ENCODE measurements at places on chromosomes 11 and 22. TPM values are rescaled to one million over a fixed set of nuclear protein-coding genes. Genes with fewer than 3 reads are reported as not detected.

Gene VPREB3
- not detected for total RNA-seq

Gene FERMT3
- total RNA-seq: 5.4 TPM

Gene PACSIN3
- total RNA-seq: 16.2 TPM

Gene MMP20
- not detected for total RNA-seq

Gene SCGB2A2
- total RNA-seq: not detected

Gene OR52I2
- not detected for total RNA-seq

Gene ARRB1
- total RNA-seq: 167 TPM

Gene CRYBB2
- total RNA-seq: not detected

Gene P2RX3
- total RNA-seq: not detected

Gene OR52A1
- total RNA-seq: not detected

Gene LRRN4CL
- total RNA-seq: 0.51 TPM

Gene H19
- 162 TPM for total RNA-seq

Gene CCDC157
- 1.3 TPM for total RNA-seq

Gene LINC01488
- not detected for total RNA-seq

Gene MYO7A
- total RNA-seq: 8.3 TPM

Gene SMIM38
- total RNA-seq: not detected

Gene OR4D10
- total RNA-seq: not detected

Gene PLAAT5
- not detected for total RNA-seq

GRCh38 chr22:32900886-32901635 lies 99.6 kb downstream of the TIMP3 start:
- DNase-seq: no peak

DNA sequence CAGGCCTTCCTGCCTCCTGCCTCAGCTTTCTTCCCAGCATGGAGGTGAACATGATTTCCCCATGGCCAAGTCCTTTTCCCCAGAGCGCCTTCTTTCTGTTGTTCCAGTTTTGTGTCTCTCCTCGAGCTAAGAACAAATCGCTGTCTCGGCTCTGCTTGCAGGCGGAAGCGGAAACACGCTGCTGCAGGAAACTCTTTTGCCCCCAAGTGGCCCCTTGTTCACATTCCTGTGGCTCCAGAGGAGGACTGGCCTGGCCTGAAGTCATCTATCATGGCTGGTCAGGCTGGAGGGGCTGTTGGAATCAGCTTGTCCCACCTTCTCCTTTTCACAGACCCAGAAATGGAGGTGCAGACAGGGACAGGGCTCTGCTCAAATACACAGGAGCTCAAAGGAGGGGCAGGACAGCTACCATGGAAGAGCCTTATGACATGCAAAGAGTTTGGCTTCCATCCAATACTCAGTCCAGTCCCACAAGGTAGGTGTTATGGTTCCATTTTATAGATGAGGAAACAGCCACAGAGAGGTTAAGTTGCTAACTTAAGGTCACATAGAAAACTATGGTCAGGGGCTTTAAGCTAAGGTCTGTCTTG lies 182.2 kb upstream of the SYT13 start:
- no peak for DNase-seq

GRCh38 chr22:45503050-45503815 lies 550 bp downstream of the FBLN1 start:
- DNase-seq: no peak

DNA sequence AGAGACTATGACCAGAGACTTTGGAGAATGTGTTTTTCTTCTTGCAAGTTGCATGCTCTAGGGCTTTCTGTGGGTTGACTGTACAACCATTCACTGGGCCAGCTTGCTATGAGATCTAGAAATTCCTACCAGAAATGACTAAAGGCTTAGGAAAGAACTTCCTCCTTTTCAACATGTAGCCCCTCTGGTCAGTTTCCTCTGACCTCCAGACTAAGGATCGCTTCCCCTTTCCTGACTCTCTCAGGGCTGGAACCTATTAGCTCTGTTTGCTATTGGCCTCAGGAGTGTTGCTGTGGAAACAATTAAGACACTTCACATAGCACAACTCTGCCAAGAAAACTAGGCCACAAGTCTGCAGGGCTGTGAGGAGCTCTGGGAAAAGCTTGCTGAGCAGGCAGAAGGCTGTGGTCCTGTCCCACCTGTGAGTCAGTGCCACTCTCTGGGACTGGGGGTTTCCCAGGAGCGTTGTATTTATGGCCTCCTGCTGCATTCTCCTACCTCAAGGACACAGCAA lies 10.7 kb downstream of the CRY2 start:
- peak; percentile 7 for DNase-seq

DNA sequence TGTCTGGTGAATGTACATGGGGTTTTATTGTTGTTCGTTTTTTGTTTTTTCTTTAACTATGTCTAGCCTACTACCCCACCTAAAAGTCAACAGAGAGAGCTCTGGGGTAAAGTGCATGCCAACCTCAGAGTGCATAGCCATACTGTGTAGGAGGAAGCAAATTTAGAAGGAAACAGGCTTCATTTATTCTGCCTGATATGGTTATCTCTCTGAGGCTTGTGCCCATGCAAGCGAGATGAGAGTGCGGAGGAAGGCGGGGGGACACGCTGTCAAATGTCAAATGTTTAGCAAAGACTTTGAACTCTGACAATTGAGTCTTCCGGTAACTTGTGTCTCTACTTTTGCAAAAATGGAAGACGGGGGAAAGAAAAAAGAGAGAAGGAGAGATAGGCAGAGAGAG lies 295.5 kb downstream of the ETS1 start:
- DNase-seq: no peak

GRCh38 chr22:49678137-49678841 lies 149.4 kb downstream of the BRD1 start:
- no peak for DNase-seq

DNA sequence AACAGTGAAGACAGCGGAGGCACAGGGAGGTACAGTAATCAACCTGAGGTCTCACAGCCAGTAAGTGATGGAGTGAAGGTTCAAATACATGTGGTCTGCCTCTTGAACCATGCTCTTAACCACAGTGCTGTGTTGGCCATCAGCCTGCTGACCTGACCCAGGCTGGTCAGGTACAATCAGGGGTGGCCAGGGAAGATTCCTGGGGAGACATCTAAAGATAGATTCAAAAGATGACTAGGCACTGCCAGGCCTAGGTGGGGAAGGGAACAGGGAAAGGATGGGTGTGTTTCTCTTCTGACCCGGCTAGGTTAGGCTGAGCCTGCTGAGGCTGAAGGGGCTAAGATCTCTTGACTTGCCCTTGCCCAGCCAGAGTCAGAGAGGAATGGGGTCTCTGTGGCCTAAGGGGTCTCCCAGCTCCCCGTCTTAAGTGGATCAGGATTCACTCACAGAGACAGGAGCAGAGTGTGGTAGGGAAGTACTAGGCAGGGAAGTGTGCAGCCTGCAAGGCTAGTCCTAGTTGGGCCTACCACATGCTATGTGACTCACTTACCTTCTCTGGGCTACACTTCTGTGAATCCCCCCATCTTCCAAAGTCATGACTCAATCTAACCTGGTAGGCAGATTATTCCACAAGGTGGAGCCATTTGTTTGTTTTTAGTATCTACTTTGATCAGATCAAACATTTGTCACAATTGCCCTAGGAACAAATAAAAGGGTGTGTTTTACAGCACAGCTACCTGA lies 10.4 kb upstream of the SREBF2 start:
- DNase-seq: peak; percentile 79

- DNase-seq: peak; percentile 42
Measured at GRCh38 chr11:132126973-132127899, 756.8 kb downstream of the NTM start.

DNA sequence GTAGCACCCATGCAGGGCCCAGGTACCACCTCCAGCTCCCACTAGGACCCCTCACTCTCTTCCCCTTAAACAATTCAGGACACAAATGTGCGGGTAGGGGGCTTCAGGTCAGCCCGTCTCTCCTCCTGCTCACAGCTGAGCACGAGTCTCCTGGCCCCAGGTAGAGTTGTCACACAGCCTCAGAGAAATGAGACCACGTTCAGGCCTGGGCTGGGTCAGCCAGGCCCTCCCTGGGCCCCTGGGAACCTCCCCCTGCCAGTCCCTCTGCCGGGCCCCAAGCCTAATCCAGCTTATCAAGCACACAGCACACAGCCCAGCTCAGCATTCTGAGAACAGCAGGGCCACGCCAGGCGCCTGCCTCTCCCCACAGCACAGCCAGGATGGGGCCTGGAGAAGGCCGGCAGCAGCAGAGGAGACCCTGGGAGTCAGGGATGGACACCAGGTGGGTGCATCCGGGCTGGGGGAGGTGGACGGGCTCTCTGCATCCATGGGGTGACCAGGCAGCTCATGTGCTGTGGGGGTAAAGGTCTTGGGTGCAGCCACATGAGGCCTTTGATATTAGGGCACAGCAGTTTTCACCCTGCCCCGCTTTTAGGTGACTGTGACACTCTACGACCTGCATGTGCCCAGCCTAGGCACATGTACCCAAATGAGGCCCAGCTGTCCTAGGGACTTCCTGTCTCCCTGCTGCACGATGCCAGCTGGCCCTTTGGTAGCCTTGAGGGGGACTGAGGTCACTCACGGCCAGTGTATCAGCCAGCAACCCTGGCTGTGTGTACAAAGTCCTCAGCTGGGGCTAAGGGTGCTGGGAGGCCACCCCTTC lies 87.0 kb downstream of the MORC2 start:
- no peak for DNase-seq

DNA sequence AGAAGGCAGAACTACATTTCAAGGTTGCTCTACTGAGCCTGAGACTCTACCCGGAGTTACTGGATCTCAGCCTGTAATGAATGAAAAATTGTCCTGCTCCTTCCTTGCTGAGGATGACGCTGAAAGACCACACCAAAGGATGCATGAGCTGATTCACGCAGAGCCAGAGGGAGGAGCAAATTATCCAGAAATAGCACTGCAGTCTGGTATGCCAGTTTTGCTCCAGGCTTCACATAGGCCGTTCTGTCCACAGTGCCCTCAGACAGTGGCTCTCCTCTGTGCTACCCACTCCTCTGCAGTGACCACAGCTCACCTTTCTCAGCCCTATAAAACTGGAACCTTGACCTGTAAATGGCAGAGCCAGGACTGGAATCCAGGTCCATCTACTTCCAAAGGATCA lies 79.3 kb upstream of the GALNT18 start:
- DNase-seq: no peak

- no peak for DNase-seq
Measured at GRCh38 chr11:126148317-126148716, 63.1 kb downstream of the RPUSD4 start.

DNA sequence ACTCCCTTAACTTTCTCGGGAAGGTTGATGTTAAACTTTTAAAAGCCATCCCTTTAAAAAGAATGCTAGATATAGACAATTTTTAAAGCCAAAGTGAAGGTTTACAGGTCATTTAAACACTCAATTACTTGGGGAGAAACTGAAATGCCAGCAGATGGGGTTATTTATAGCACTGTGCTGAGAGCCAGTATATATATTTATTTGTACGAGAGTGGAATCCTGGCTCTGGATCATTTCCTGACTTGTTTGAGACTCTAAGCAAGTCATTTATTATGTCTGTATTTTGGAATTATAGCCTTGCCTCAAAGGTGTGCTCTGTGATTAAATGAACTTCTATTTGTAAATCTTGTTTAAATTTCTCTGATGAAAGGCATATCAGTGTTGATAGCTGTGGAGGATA lies 6.8 kb upstream of the ZBED5 start:
- peak; percentile 28 for DNase-seq

- no peak for DNase-seq
Measured at GRCh38 chr11:109197656-109198055, 224.3 kb upstream of the C11orf87 start.

GRCh38 chr11:28176351-28176750 lies 68.2 kb downstream of the METTL15 start:
- no peak for DNase-seq

- DNase-seq: no peak
Measured at GRCh38 chr11:36743039-36743438, 145.0 kb upstream of the RAG2 start.

GRCh38 chr11:115745610-115746512 lies 241.6 kb upstream of the CADM1 start:
- DNase-seq: no peak

- DNase-seq: no peak
Measured at GRCh38 chr11:47891886-47892285, 43.7 kb upstream of the NUP160 start.

GRCh38 chr11:84234462-84235202 lies 948.5 kb upstream of the CCDC90B start:
- DNase-seq: no peak

- peak; percentile 26 for DNase-seq
Measured at GRCh38 chr11:27705873-27706820, 5.9 kb upstream of the BDNF start.

GRCh38 chr11:15704064-15704463 lies 589.3 kb downstream of the INSC start:
- DNase-seq: no peak

- DNase-seq: peak; percentile 54
Measured at GRCh38 chr22:37559901-37560607, at the start of gene CDC42EP1. CDC42EP1 (plus strand) TSS chr22:37560480; CDS start chr22:37566350, 5,870 bp downstream.

- no peak for DNase-seq
Measured at GRCh38 chr11:128644576-128644975, 49.3 kb upstream of the FLI1 start.

- DNase-seq: peak; percentile 84
Measured at GRCh38 chr11:62705880-62706849, 1.1 kb downstream of the BSCL2 start.

- no peak for DNase-seq
Measured at GRCh38 chr11:7573193-7573557, 59.4 kb downstream of the PPFIBP2 start.

DNA sequence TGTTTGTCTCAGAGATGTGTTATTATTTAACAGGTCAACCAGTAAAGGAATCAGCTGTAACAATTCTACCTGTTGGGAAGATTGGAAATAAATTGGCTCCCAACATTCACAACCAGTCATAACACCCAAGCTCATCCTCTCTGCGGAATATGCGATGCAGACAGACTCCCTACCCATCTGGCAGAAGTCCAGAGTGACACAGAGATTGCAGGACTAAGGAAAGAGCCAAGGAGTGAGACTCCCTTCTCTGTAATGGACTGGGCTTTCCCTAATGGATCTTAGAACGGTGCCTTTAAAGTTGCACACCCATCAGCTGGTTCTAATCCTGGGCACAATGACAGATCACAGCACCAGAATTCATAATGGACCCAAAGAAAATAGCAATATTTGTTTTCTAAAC lies 27.8 kb upstream of the UBASH3B start:
- DNase-seq: no peak

DNA sequence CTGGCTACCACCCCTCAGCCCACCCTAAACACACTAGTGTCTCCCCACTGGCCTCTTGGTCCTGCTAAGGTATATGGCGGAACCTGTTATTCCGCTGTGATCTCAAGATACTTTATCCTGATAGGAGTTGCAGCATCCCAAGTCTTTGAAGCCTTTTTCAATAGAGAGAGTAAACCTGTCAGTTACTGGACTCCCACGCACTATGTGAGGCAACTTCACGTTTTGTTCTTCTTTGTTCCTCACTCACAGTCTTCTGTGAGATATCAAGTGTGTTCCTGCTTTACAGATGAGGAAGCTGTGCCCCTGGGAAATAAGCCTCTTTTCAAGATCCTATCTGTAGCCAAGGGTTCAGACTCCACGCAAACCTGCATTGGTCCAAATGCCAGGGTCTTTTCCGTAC lies 127.8 kb downstream of the MYO18B start:
- no peak for DNase-seq
